NT2/D1 (cell line): ENCODE measurements at places on chromosomes 12 and 14.

- no peak for DNase-seq
Measured at GRCh38 chr14:75907756-75908359, 73.9 kb downstream of the TGFB3 start.

DNA sequence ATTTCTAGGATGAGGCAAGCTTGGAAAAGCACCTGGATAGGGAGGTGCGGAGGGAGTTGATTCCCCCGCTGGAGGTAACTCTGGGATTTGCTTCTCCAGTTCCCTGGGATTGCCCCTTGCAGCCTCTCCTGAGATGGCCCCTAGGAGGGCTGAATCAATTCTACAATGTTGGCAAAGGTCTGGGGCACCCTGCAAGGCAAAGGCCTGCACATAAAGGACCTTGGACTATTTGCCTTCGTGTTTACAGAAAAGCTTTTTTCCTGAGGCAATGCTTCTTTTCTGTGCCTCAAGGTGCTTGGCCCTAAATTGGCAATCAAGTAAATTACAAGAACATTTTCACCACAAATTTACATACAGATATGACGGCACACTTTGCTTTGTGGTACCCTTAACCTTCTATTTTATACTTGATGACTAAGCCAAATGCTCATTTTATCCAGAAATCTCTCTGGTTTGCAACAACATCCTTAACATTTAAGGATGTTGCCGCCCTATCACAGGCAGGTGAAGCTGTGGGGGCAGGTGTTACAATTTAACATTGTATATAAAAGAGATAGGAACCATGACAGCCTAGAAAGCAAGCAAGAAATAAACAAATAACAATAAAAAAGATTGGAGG is 40.3 kb downstream of the TIMELESS start:
- DNase-seq, result no peak

DNA sequence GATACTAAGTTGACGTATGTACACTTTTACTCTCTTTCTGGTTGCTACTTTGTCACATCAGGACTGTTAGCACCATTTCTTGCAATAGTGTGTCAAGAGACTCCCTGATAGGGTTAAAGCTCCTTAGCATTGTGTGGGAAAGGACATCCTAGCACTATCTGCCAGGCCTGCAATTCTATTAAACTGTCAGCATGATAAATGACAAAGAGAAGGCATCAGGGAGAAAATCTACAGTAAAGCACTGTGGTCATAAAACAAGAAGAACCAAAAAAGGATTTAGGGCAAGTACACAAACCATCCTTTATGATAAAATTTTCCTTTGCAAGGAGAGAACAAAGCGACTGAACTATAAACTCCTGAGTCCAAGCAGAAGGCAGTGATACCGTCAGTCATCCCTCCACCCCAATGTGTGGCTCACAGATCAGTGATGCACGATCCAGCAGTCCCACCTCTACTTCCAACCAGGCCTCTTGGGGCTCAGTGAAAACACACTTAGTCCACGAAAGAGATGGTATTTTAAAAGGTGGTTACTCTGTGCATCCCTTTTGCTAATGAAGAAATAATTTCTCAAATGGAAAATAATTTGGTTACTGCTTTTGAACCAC is 31.4 kb upstream of the SLC35F4 start:
- DNase-seq, result no peak

- no peak for DNase-seq
Measured at GRCh38 chr12:120761519-120761934, 35.9 kb downstream of the ACADS start.

GRCh38 chr12:92478692-92479091 is 224.1 kb upstream of the PLEKHG7 start:
- DNase-seq, result no peak

- DNase-seq, result no peak
Measured at GRCh38 chr12:128267131-128267622, at the start of gene TMEM132C. Gene TMEM132C (plus strand): TSS chr12:128267170. CDS start chr12:128267403, 233 bp downstream.

- no peak for DNase-seq
Measured at GRCh38 chr14:105063056-105063455, 2.2 kb downstream of the GPR132 start.

- no peak for DNase-seq
Measured at GRCh38 chr14:36646664-36647416, 14.8 kb upstream of the PAX9 start.

DNA sequence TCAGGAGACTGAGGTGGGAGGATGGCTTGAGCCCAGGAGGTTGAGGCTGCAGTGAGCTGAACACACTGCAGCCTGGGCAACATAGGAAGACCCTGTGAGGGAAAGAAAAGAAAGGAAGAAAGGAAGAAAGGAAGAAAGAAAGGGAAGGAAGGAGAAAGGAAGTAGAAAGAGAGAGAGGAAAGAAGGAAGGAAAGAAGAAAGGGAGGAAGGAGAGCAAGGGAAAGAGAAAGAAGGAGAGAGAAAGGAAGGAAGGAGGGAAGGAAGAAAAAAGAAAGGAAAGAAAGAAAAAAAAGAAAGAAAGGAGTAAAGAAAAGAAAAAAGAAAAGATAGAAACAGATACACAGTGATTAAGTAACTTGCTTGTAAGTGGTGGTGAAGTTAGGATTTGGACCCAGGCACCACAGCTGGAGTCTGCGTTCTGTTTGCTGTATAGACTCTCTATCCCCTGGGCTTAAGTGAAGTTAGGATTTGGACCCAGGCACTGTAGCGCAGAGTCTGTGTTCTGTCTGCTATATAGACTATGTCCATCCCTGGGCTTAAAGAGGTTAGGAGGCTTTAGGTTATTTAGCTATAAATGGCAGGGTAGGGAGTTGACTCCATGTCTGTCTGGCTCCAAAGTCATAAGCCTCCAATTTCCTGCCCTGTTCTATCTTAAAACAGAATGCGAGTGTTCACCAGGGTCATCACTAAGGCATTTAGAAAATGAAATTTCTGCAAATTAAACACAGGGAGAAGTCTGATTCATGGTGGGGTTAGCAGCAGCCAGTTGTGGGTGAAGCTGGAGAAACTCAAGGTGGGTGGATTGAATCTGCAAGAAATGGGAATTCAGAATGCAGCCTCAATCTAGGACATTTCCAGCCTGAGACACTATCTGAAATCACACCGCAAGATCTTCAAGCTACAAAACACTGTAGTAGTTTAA is 13.3 kb upstream of the C12orf75 start:
- no peak for DNase-seq

DNA sequence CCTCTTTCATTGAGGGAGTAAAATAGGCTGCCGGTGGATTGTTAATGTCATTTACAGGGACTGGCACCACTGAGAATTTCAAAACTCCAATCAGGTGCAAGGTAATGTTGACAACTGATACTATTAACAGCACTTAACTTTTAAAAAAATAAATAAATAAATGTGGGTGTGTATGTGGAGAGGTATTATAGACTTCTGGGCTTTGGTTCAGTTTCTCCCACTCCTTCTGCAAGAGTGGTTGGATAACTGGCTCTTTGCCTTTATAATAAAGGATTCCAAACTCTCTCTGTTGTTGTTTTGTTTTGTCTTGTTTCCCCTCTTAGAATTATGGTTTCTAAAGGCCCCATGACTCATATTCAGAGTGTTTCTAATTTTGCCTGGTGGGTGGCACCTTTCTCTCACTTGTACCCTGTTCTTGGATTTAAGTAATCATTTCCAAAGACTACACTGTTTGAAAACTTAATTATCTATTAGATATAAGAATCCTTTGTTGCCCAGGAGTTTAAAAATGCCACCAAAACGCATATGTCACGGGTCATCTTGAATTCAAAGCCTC is 151.6 kb upstream of the ARID2 start:
- DNase-seq, result no peak

GRCh38 chr14:68527329-68527851 is 265.5 kb downstream of the ZFP36L1 start:
- no peak for DNase-seq
